Sigmoid colon (tissue), 7 donors: ENCODE measurements at places on chromosomes 11 and 22. TPM values are rescaled to one million over a fixed set of nuclear protein-coding genes. Genes with fewer than 3 reads are reported as not detected.

- H3K27ac ChIP-seq = no peak overlapping the region
- no peak for DNase-seq
- no peaks in the 10 kb centered on the region for H3K27me3 ChIP-seq
These were observed 8.2 kb downstream of the RRP7A start for GRCh38 chr22:42511401-42511891.

DNA sequence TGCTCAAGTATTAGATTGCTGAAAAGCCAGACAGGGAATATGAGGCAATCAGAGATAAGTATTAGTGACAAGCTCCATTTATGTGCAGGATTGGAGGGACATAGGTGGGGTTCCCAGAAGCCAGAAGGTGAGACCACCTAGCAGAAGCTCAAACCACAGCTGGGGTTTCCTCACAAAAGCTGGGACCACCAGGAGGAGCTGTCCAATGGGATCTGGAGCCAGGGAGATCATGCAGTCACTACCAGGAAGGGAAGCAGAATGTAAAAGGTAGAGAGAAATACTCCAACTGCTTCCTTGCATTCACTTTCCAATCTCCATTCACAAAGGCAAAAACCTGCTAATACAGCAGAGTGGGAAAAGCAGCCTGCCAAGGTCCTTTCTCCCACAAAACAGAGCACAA is 5.2 kb upstream of the FSHB start:
- no peak for DNase-seq
- no peaks in the 10 kb centered on the region for H3K4me1 ChIP-seq
- H3K27me3 ChIP-seq = no peaks in the 10 kb centered on the region
- no peaks in the 10 kb centered on the region for H3K36me3 ChIP-seq
- no peak overlapping the region for H3K27ac ChIP-seq

TMEM121B gene
- total RNA-seq = 0.49 TPM

VPREB3 gene
- not detected for total RNA-seq

DNA sequence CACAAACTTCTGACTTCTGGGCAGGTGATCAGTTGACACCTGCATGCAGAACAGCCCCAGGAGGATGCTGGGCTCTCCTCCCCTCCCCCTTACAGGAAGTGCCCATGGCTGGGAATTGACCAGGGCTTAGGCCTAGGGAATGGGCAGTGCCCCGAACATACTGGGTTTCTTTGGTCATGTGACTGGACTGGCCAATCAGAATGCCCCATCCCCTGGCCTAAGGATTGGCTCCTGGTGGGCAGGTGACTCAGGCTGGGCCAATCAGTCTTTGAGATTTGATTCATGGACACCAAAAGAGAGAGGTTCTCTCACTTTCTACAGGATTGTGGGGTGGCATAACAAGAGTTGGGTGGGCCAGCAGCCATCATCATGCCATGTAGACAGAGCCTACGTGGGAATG is 37.1 kb downstream of the MCM5 start:
- peaks cover 7% of the 10 kb centered on the region for H3K4me1 ChIP-seq
- no peaks in the 10 kb centered on the region for H3K36me3 ChIP-seq
- H3K4me3 ChIP-seq = no peak overlapping the region

TNNI2 gene
- not detected for total RNA-seq

- no peak for DNase-seq
- peak overlapping the region; percentile 94 for H3K27ac ChIP-seq
These were observed 6.4 kb downstream of the CPT1A start for GRCh38 chr11:68835328-68835727.

MYBPC3 gene
- not detected for total RNA-seq

ARFIP2 gene
- 34.3 TPM for total RNA-seq

DNA sequence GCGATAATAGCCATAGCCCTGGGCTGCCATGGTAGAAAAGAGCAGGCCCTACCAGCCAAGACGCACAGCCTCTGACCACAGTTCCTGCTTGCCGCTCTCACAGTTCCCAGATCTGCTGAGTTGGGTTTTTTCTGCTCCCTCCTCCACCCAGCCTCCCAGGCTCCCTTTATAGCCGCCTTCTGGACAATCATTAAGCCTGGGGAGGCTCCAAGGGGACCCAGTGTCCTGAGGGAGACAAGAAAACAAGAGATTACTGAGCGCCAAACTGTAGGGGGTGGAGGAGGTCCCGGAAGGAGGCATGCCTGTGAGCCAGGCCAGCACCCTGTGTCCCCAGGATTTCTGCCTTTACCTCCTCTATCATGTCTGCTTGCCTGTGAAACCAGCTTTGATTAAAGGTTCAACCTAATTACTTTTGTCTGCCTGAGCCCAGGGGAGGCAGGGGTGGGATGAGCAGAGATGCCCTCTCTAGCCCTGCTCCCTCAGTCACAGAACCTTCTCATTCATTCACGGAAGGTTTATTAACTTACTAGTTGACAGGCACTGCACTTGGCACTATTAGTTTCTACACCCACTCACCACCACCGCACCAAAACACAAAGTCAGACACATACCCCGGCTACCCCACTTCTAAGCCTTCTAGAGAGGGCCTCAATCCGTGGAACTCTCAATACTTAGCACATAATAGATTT is 1.2 kb downstream of the SLC37A4 start:
- peak; percentile 63 for DNase-seq
- H3K4me1 ChIP-seq = peaks cover 15% of the 10 kb centered on the region
- H3K27me3 ChIP-seq = no peaks in the 10 kb centered on the region
- peaks cover 24% of the 10 kb centered on the region for H3K36me3 ChIP-seq
- peak overlapping the region; percentile 79 for H3K27ac ChIP-seq

DNA sequence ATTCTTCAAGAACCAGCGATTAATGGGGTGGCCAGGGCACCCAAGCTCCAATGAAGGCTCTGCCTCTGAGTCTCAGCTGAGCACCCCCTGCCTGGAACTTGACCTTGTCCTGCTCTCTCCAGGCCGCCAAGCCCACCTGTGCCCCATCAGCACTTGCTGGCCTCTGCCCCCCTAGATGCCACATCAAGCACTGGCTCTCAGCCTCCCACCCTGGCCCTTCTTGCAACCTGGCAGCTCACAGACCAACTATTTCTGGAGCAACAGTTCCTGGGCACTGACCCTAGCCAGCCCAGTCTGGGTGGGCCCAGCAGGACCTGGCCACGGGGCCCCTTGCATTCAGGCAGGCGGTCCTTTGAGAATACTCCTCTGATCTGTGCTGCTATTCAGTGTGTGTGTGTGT is 98.8 kb upstream of the PITPNB start:
- peaks cover 14% of the 10 kb centered on the region for H3K4me1 ChIP-seq
- no peak overlapping the region for H3K27ac ChIP-seq
- H3K4me3 ChIP-seq = no peak overlapping the region
- H3K27me3 ChIP-seq = no peaks in the 10 kb centered on the region
- DNase-seq = peak; percentile 57

DNA sequence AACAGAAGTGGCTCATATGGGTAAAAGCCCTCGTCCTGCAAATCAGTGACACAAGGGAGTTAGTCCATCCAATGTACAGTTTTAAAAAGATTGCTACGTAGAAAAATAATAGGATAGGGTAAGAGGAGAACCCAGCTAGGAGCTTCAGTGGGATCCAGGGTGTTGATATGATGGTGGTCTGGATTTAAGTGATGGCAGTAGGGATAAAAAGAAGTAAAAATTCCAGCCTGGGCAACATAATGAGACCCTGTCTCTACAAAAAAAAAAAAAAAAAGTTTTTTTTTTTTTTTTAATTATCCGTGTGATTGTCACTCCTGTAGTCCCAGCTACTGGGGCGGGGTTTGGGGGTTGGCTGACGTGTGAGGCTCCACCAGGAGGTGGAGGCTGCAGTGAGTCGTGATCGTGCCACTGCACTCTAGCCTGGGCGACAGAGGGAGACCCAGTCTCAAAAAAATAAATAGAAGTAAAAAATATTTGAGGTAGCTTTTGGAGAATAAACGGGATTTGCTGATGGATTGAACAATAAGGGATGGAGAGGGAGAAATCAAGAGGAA is 7.0 kb upstream of the L3MBTL2 start:
- DNase-seq = no peak
- peaks cover 21% of the 10 kb centered on the region for H3K4me1 ChIP-seq
- peak overlapping the region; percentile 83 for H3K4me3 ChIP-seq
- no peaks in the 10 kb centered on the region for H3K27me3 ChIP-seq
- H3K36me3 ChIP-seq = no peaks in the 10 kb centered on the region
- H3K27ac ChIP-seq = peak overlapping the region; percentile 65

GRCh38 chr22:19917389-19918138 is 24.0 kb upstream of the COMT start:
- H3K27ac ChIP-seq = no peak overlapping the region
- no peaks in the 10 kb centered on the region for H3K27me3 ChIP-seq
- no peak overlapping the region for H3K4me3 ChIP-seq
- no peak for DNase-seq
- H3K36me3 ChIP-seq = peaks cover 66% of the 10 kb centered on the region

GRCh38 chr11:121555121-121555520 is 102.4 kb upstream of the SORL1-AS1 start:
- no peaks in the 10 kb centered on the region for H3K27me3 ChIP-seq
- H3K4me1 ChIP-seq = no peaks in the 10 kb centered on the region
- H3K36me3 ChIP-seq = peaks cover 7% of the 10 kb centered on the region

CDHR5 gene
- total RNA-seq = not detected

DNA sequence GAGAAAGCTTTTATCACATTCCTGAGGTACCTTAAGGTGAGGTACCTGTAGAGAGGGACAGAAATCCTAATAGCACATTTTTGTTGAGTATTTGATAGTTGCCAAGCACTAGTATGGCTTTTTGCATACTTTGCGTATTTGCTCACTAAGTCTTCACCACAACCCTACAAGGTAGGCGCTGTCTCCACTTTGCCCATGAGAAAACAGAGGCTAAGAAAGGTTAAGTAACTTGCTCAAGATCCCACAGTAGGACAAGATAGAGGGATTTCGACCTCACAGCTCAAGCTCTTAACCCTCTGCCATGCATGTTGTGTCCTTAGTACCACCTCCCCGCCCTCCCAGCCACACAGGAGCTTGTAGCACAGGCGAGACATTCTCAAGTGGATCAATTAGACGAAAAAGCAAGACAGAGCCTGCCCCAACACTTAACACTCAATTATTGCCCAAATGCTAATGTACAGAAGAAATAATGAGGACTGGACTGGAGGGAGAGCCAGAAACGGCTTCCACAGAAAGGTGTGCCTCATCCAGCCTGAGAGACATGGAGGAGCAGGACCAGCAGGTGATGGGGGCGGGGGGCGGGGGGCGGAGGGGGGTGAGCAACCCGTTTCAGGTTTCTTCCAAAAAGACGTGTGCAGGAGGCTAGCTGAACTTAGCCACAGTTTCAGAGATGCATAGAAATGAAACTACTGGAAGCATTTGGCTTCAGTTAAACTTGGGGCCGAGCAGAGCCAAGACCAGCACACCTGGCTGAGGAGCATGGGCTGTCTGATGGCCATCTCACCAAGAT is 26.7 kb upstream of the CD44 start:
- no peak overlapping the region for H3K27ac ChIP-seq
- DNase-seq = no peak
- H3K27me3 ChIP-seq = no peaks in the 10 kb centered on the region
- H3K4me3 ChIP-seq = no peak overlapping the region
- H3K4me1 ChIP-seq = peaks cover 40% of the 10 kb centered on the region

DNA sequence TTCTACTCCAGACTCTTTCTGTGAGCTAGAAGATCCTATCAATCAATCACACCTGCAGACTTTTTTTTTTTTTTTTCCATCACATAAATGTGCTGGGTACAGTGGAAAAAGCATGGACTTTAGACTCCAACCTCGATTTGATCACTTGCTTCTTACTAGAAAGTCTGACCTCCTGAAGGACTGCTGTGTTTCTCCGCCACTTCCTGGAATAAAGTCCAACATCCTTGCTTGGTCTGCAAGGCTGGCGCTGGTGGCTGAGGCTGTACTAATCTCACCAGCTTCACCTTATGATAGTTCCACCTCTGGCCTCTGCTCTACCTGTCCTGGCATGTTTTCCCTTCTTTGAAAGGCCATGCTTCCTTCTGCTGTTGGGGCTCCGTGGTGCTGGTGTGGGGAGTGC is 60.9 kb upstream of the SESN3 start:
- H3K36me3 ChIP-seq = no peaks in the 10 kb centered on the region
- no peaks in the 10 kb centered on the region for H3K27me3 ChIP-seq
- no peak overlapping the region for H3K4me3 ChIP-seq

DNA sequence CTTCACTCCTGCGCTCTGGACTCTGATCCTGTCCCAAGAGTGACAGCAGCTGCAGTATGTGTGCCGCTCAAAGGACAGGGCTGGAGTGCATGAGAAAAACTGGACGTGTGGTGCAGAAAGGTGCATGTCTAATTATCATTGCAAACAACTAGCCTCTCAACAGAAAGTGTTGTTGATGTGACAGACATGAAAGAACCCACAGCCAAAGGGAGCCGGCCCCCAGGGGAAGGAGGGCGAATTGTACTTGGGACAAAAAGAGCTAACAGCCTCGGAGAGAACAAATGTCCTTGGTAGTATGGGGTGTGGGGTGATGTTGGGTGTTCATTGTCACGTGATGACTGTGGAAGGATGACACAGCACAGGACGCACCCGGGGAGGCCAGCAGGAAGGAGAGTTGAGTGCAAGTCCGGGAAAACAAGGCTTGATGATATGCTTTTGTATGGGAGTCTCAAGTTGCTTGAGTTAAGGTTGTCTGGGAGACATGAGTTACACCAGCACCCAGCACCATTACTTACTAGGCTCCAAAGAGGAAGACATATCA is 325.5 kb downstream of the NTM start:
- H3K4me3 ChIP-seq = no peak overlapping the region
- H3K36me3 ChIP-seq = no peaks in the 10 kb centered on the region
- peaks cover 9% of the 10 kb centered on the region for H3K4me1 ChIP-seq
- H3K27me3 ChIP-seq = no peaks in the 10 kb centered on the region

GRCh38 chr11:69945157-69945556 is 125.9 kb upstream of the FGF3 start:
- no peaks in the 10 kb centered on the region for H3K27me3 ChIP-seq
- no peak for DNase-seq
- peaks cover 2% of the 10 kb centered on the region for H3K4me1 ChIP-seq
- H3K27ac ChIP-seq = no peak overlapping the region
- H3K4me3 ChIP-seq = no peak overlapping the region

DNA sequence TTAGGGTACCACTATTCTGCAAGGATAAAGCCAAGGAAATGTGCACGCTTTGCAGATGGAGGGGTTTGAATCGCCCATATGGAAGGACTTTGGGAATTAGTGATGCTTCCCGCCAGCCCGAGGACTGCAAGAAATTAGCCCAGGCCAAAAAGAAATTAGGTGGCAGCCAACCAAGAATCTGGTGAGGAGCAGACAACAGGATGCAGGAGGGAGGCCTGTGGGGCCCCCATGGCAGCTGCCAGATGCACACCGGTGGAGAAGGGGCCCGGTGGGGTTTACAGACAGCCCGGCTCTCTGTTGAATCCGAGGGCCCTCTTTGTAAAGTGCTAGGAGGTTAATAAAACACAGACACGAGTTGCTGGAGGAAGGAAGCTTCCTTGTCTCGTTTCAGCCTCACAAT is 73.5 kb downstream of the TIMP3 start:
- H3K4me1 ChIP-seq = no peaks in the 10 kb centered on the region
- H3K27me3 ChIP-seq = no peaks in the 10 kb centered on the region
- DNase-seq = no peak
- H3K4me3 ChIP-seq = no peak overlapping the region
- no peak overlapping the region for H3K27ac ChIP-seq

DNA sequence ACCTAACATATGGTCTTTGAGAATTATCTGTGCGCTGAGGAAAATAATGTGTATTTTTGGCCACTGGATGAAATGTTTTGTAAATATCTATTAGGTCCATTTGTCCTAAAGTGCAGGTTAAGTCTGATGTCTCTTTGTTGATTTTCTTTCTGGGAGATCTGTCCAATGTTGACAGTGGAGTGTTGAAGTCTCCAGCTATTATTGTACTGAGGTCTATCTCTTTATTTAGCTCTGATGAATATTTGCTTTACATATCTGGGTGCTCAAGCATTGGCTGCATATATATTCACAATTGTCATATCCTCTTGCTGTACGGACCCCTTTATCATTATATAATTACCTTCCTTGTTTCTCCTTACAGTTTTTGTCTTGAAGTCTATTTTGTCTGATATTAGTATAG is 833.8 kb downstream of the DLG2 start:
- no peak overlapping the region for H3K4me3 ChIP-seq
- no peaks in the 10 kb centered on the region for H3K27me3 ChIP-seq
- H3K27ac ChIP-seq = no peak overlapping the region
- no peaks in the 10 kb centered on the region for H3K36me3 ChIP-seq

CARD18 gene
- not detected for total RNA-seq
